ENCODE measurements at places on chromosomes 11 and 22.

- H3K36me3 ChIP-seq = no peaks in the 10 kb centered on the region
- H3K27ac ChIP-seq = no peak overlapping the region
Observed at GRCh38 chr11:78560153-78560552, 14.5 kb downstream of the NARS2 start.

DNA sequence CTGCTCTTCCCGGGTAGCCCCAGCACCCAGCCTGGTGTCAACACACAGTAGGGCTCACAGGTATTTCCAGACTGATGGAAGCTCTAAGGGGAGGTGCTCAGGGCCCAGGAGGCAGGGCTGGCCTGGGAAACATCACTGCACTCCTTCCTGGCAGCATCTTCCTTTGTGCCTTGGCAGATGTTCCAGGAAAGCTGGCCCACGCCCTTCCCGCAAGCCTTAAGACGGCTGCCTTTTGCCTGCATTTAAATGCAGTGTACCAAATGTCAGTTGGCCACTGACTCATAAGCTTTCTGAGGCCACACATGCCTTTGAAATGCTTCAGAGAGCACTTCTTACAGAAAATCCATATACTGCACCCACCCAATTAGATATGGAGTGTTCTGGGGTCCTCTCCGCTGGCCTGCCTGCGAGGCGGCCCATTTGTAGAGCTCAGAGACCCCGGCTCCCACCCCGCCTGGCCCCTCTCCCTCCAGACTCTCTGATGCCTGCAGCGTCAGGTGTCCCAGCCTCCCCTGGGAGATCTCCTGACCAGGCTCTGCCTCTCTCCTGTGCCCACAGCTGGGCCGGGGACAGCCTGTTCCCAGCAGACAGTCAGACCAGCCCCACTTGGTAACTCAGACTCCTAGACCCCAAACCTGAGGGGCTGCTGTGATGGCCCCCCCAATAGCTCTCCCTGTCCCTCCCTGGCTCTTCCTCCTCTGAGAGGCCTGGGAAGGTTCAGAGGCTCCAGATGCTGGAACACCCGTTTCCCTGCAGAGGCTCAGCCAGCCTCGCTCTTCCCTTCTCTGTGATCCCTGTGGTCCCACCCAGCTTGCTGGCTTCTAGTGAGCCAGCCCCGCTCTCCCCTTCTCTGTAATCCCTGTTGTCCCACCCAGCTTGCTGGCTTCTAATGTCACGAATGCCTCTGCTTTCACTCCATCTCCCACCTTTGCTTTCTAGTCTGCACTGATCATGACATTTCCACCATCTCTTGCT, 47.6 kb upstream of the THY1 start:
- no peak overlapping the region for H3K27ac ChIP-seq
- H3K4me1 ChIP-seq = no peaks in the 10 kb centered on the region
- no peaks in the 10 kb centered on the region for H3K27me3 ChIP-seq

DNA sequence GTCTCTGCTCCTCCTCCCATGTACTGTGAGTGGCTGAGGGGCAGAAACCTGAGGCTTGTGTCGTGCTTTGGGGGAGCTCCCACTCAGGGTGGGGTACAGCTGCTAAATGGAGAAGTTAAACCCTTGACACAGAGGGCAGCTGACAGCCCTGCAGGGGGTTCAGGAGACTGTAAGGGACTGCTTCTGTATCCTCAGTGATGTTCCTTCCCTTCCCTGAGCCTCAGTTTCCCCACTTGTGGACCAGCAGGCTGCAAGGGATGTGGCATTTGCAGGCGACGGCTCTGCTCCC, 15.6 kb downstream of the SYNGR1 start:
- H3K4me1 ChIP-seq = 0 out of 2 replicates have a peak, but pooled peaks cover 3% of the 10 kb centered on the region
- H3K4me3 ChIP-seq = no peak overlapping the region
- no peak for DNase-seq
- no peak overlapping the region for H3K27ac ChIP-seq

GRCh38 chr11:63491636-63492372, 837 bp upstream of the PLAAT5 start:
- H3K27me3 ChIP-seq = no peaks in the 10 kb centered on the region
- DNase-seq = no peak
- no peaks in the 10 kb centered on the region for H3K4me1 ChIP-seq
- H3K4me3 ChIP-seq = no peak overlapping the region
